ENCODE measurements at places on chromosomes 12 and 14.
A peak's percentile ranks its signal among the peaks of the same experiment; 100 is the strongest.

- DNase-seq: no peak
Observed at GRCh38 chr12:41866878-41867430, 277.7 kb downstream of the GXYLT1 start.

DNA sequence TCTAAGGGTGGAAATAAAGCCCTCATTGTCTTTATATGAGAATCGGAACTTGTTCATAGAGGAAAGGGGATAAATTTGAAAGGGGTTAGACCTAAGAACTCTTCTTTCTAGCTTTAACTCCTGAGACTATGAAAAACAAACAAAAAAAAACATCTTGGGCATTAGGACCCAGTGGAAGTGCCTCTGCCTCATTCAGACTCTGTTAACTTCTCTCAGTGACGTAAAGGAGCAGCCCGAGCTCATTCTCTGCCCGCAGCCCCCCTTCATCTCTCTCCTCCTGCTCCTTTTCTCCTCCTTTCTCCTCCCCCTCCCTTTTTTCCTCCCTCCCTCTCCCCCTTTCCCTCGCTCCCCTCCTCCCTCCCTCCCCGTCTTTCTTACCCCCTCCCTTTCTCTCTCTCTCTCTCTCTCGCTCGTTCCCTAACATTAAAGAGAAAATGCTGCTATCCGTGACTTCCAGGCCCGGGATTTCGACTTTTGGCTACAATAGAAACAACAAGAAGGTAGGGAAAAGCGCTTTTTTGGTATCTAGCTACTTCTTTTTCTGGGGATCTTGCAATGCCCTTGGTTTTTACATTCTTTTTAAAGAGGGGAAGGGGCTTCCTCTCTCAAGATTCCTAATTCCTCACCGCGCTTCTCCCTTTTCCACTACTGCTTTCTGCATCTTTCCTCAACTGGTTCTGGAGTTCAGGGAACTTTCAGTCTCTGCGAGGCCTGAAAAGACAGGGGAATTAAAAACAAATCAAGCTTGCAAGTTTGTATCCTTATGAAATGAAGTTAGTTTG lies at the start of gene RBMS2:
Gene RBMS2, plus strand, starts transcription at position 231 of the 782 bp plus-strand sequence. Its CDS starts 204 bp downstream, at position 435.
- peak; percentile 95 for DNase-seq

GRCh38 chr12:14698555-14698954 lies 2.2 kb upstream of the GUCY2C start:
- DNase-seq: no peak

- DNase-seq: no peak
Observed at GRCh38 chr14:100772607-100773165, 46.0 kb downstream of the DLK1 start.

GRCh38 chr12:108175310-108175709 lies 46.2 kb downstream of the WSCD2 start:
- DNase-seq: no peak

DNA sequence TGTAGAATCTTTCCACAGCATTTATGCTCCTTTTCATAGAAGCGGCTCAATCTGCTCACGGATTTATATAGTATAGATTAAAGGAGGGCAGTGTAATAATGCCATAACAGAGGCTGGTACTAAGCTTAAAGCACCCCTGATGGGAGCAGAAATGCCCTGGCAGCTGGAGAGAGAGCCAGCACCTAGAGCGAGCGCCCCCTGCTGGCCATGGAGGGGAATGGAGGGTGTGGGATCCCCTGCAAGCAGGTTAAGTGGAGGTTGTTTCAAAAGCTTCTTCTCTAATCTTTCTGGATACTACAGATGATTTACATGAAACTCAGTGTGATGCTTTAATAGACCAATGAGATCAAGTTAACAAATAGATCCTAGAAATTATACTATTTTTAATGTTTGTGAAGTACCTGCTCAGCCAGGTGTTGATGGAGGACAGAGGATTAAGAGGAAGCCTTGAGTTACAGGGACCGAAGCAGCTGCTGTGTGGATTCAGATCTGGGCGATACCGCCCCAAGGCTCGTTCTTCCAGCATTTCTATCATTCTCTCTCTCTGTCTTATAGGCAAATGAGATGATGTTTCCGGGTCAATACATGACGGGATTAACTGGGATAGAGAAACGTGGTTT lies 1519.3 kb upstream of the TMEM132C start:
- no peak for DNase-seq

DNA sequence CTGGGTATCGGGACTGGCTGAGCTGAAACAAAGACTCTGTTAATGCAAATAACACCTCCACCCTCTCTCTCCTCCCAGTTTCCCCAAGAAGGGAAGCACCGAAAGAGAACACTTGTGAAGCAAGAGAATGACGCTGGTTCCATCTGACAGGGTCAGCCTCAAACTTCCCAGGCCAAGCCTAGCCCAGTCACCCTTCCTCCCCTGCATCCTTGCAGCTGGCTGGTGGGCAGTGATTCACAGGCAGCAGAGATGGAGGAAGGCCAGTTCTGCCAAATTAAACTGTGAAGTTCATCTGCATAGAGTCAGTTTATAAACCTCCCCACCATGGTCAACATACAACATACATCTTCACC lies 2.8 kb downstream of the LRRC74A start:
- no peak for DNase-seq

DNA sequence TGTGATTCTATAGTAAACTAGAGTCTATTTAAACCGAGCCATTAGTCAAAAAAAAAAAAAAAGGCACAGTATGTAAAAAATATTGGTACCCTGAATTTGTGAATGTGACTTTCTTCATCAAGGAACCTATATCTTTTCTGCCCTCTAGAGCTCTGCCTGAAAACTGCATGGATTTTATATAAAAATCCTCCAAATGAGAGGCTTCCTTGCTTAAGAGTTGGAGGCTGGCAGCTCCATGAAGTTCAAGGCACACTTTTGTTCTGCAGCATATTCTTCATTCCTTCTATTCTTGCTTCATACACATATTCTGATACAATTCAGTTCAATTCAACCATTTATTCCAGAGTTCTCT lies 23.1 kb upstream of the NKX2-8 start:
- no peak for DNase-seq

GRCh38 chr12:6852651-6853354 lies 853 bp downstream of the USP5 start:
- no peak for DNase-seq

GRCh38 chr12:108055141-108055540 lies 73.9 kb upstream of the WSCD2 start:
- no peak for DNase-seq

- no peak for DNase-seq
Observed at GRCh38 chr14:66177935-66178334, 308.2 kb upstream of the CCDC196 start.

GRCh38 chr12:7929083-7929792 lies 6.7 kb downstream of the SLC2A3 start:
- no peak for DNase-seq

Data from renal cortex interstitium (tissue), 15 donors.